ENCODE measurements at places on chromosomes 6 and 20.
A peak's percentile ranks its signal among the peaks of the same experiment; 100 is the strongest.

DNA sequence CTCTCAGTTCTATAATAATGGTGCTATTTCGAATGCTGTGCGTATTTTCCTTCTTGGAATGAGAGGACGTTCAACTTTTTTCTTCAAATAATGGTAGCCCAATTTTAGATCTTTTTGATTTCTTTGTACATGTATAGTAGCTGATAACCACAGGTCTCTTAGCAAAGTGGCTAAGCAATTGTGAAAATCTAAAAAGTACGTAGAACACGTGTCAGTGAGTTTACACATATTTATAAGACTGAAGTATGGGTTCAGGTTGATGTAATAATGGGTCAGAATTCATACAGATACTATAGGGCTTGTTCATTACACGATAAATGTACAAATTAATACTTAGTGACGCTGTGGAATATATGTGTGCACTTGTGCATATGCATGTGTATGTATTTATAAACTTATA lies 1.3 kb downstream of the SMIM13 start:
- no peak for DNase-seq

DNA sequence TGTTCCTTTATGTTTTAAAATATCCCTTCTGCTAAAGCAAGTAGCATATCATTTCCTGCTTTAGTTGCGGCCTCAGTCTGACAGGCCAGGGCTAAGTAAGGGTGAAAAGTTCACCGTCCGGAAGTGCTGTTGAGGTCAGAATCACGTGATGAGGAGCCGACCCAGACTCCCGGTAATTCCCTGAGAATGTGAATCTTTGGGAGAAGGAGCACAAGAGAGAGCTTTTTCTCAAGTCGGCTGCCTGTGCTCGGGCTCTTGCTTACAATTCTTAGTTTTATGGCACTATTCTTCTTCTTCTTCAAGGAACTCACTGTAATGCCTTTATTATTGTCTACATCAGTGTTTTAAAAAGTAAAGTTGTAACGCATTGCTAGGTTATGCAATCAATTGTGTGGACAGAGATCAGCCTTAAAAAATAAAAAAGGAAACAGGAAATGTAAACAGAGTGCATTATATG lies 309.3 kb downstream of the PRL start:
- DNase-seq, result no peak

GRCh38 chr6:2204272-2204671 lies 41.1 kb downstream of the GMDS start:
- DNase-seq, result no peak

DNA sequence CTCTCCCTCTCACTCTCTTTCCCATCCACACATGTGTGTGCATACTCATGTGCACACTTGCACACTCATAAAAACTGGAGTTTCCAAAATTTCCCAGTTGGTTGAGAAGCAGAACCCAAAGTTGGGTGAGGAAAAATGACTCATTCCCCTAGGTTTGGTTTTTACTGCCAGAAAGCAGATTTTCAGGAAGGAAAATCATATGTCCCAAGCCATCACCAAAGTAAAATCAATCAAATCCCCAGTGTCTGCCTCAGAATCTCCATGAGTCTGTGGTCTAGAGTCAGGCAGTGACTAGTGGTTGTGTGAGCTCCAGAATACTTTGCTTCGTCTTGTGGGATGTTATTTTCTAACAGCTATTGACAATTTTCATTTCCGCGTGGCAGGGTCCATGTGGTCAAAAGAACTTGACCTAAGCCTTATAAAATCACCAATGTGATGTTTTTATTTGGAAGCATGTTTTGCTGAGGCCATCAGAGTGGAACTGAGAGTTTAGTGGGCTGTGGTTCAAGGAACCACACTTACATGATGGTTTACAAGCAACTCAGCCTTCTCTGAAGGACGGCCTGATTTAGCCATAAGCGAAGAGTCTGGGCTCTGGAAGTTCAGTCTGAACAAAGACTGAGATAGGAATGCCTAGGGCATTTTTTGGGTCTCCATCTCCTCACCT lies 81.9 kb upstream of the CCN6 start:
- DNase-seq, result no peak

DNA sequence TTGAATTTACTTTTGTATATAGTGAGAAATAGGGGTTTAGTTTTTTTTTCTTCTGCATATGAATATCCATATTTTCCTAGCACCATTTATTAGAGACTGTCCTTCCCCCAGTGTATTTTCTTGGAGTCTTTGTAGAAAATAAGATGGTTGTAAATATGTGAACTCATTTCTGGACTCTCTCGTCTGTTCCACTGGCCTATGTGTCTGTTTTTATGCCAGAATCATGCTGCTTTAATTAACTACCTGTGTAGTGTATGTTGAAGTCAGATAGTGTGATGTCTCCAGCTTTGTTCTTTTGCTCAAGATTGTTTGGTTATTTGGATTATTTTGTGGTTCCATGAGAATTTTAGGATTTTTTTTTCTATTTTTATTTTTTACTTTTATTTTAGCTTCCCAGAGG lies 176.6 kb upstream of the RAB32 start:
- DNase-seq, result no peak

DNA sequence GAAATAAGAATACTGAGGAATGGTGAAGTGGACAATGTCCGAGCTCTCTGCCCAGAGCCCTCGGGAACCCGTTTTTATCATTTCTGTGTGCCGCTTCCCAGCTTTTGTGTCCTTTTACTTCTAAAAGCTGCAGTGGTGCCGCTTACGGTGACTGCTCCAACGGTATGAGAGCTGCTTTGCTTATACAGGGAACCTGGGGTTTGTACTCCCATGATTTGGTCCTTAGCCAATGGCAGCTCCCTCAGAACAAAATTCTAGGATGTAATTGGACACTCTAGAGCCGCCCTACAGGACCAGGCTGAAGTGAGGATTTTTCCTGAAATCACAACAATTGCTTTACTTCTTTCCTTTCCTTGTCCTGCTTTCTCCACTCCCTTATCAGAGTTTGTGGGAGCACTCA lies 24.2 kb upstream of the PCSK2 start:
- no peak for DNase-seq

DNA sequence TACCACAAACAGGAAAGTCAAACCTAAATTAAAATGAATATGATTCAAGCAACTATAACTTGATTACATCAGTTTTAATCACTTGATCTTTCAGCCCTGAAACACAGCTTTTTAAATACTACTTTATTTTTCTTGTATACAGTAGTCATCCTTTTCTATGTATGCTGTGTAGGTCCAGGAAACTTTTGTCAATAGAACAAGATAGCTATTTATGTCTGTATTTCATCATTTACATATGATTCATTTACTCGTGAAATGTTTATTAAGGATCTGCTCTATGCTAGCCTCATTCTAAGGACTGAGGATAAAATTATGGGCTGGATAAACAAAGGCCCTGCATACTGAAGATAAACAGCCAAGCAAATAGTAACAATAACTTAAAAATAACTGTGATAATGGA lies 930.2 kb downstream of the TFAP2A start:
- no peak for DNase-seq

- no peak for DNase-seq
These were observed 358.2 kb downstream of the KIF16B start for GRCh38 chr20:16215041-16215440.

DNA sequence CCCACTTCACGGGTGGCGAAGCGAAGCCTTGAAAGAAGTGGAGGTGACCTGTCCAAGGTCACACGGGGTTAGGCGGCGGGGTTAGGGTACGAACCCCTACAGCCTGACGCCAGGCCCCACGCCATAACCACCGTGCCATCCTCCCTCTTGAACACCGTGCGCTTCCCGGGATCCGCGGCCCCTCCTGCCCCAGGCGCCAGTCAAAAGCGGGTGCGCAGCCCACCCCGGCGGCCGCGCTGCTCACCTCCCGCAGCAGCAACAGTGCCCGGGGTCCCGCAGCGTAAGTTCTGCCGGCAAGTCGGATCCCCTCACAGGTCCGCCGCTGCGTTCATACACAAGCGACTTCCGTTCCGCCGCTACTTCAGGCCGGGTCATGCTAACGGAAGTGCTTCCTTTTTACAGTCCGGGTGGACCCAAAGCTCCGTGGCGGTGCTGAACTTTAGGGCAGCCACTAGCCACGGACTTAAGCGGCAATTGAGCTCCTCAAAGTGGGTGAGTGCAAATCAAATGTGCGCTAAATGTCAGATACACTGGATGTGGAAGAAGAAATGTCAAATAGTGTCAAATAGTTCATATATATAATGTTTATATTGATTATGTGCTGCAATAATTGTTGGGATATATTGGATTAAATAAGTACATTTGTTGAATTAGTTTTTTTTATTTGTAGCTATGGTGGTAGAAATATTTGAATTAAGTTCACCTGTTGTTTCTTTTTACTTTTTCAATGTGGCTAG lies at the start of gene CDK5RAP1:
TSS of gene CDK5RAP1 (minus strand) at position 336 of the 737 bp plus-strand sequence. CDS start 4,455 bp downstream, outside the sequence.
- peak; percentile 79 for DNase-seq

- DNase-seq, result no peak
These were observed 285.6 kb downstream of the SAMD5 start for GRCh38 chr6:147793871-147794643.

DNA sequence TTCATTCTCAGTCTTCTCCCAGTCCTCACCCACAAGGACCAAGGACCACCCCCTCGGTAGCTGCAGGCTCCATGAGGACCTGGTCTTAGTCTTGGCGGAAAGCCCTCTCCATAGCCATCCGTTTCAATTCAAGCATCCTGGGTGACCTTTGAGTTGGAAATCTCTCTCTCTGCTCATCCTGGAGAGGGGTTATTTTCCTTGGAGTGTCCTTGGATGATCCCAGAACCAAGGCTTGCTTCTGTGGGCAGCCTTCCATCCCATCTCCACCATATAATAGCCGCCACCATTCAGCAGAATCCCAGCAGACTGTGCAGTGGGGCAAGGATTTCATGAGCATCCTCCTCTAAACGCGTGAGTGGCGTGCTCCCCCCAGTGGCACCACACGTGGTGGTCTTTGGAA lies at the start of gene BPIFA2:
TSS of gene BPIFA2 (plus strand) at position 301 of the 400 bp plus-strand sequence. CDS start 987 bp downstream, outside the sequence.
- DNase-seq, result no peak

DNA sequence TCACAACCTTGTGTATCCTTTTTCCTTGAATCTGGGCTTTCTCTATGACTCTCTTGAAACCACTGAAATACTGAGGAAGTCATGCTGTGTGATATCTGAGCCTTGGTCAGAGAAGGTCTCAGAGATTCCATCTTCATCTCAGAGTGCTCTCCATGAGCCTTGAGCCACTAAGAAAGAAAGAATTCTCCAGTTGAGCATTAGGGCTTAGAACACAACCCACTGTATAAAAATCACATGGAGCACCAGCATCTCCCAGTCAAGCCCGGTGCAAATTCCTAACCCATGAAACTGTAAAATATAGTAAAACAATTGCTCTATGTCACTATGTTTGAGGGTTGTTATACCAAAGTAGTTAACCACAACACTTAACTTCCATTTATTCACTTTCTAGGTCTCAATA lies 181.4 kb downstream of the MOXD1 start:
- no peak for DNase-seq

DNA sequence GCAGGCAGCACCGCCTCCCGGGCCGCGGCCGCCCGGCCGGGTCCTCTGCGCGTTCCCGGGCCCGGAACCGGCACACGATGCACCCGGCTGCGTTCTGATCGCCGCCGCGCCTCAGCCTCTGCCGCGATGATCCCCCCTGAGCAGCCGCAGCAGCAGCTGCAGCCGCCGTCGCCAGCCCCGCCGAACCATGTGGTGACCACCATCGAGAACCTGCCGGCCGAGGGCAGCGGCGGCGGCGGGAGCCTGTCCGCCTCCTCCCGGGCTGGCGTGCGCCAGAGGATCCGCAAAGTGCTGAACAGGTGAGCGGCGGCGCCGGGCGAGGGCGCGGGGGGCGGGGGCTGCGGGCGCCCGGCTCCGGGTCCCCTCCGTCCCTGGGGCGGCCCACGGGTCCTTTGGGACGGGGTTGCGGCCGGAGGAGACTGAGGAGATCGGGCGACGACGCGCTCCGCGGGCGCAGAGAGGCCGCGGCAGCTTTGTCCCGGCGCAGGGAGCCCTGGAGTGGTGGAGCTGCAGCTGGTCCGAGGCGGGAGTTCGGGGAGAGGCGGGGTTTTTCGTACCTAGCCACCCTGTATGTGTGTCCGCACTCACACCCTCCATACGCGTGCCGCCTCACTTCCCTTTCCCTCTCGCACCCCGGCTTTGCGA lies 659 bp downstream of the SLC35F1 start:
- no peak for DNase-seq

DNA sequence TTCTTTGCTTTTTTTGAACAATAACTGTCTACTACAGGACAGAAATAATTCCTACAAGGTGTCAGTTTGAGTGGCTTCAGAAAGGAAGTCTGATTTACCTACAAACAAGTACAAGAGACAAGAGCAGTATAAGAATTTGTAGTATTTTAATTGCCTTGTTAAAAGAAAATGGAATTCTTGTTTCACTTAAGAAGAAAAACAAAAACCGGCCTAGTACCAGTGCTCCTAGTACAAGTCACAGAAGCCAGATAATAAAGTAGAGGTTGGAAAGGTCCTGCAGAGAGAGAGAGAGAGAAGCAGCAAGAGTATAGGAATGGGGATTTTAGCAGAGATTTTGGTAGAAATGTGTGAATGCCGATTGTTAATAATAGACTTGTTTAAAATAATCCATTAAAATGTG lies 6.4 kb downstream of the TAB2 start:
- DNase-seq, result no peak

GRCh38 chr6:5638666-5639065 lies 368.1 kb downstream of the NRN1 start:
- no peak for DNase-seq

- no peak for DNase-seq
These were observed 100.8 kb upstream of the NEDD9 start for GRCh38 chr6:11333132-11333849.

DNA sequence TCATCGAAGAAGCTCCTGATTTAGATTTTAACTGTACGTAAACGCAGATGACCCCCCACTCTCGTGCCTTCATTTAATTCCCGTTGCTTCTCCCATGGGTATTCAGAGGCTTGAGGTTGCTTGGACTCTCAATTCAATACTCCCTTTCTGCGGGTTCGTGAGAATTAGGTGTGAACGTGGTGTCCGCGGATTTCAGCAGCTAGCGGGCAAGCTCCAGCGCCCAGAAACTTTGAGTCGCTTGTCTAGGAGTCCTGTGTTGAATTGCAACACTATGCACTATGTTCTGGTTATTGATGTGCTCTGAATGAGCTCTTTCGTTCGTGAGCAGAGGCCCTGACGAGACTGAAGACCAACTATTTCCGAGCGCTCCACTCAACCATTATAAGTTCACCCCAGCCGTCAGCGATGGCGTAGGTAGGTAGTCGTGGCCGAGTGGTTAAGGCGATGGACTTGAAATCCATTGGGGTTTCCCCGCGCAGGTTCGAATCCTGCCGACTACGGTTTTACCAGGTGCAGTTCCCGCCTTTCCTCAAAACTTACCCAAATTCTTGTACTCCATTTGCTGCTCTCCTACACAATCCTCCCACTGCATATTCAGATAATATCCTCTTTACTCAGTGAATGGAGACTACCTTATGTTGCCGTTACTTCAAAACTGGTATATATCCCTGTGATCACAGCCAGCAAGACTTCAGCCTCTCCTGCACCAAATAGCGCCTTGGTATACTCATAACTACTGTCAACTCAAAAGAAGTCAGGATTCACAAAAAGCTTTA lies 72.6 kb upstream of the ZNF184 start:
- DNase-seq, result no peak
